ENCODE measurements at places on chromosomes 16 and 17.

DNA sequence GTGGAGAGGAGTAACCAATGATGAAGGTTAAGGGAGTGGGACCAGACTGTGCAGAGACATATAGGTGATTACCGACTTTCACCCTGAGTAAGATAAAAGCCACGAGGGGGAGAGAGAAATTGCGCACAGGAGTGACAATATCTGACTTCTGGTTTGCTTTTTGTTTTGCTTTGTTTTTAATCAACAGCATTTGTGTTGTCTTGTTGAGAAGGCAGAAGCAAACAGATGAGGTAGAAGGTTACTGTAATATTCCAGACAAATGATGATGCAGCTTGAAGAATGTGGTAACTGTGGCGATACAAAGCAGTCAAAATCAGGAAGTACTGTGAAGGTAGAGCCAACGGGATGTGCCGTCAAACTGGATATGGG is 7.5 kb downstream of the PELP1 start:
- no peak for DNase-seq

DNA sequence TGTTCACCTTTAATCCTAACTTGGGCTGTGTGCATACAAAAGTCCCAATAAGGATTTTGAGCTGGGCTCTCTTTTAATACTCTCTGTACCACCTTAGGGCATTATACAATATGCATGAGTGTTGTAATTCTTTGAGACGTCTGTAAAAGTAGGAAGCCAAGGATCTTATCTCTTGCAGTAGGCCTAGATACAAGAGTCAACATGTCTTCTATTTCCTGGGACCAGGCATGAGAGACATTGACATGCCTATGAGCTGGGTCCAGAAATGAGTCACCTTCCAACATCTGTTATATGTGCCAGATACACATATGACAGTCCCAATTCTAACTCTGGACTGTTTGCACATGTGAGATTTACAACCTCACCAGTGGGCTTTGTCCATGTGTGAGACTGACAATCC is 1911.2 kb downstream of the TP53TG3F start:
- DNase-seq: no peak

GRCh38 chr16:15714393-15715172 is 64.5 kb downstream of the NDE1 start:
- DNase-seq: no peak

DNA sequence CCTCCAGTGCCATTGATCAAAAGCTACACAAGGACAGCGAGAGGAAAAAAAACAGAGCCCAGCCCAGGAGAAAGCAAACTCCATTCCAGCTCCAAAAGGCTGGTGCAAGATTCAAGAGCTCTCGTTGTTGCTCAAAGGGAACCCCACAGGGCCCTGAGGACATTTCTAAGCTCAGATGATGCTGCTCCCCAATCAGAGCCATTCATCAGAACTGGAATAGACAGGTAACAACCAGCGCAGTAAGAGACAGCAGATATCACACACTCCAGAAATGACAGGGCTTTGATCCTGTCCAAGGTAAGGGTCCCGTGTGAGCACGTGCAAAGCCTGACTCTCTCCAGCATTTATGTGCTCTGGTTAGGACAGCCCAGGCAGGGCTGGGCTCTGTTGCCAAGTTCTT is 20.1 kb downstream of the PMP22 start:
- no peak for DNase-seq

DNA sequence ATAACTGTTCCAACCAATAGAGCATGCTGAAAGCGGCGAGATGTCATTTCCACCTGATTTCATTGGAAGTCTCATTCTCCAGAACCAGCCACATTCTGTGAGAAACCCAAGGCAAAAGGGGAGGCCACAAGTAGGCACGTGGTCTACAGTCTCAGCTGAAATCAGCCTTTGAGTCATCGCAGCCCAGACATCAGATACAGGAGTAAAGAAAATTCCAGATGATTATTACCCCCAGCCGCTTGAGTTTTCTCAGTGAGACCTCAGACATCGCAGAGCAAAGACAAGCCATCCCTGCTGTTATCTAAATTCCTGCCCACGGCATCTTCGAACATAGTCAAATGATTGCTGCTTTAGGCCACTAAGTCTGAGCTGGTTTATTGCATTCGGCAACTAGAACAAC is 23.1 kb downstream of the STAT3 start:
- peak; percentile 54 for DNase-seq

DNA sequence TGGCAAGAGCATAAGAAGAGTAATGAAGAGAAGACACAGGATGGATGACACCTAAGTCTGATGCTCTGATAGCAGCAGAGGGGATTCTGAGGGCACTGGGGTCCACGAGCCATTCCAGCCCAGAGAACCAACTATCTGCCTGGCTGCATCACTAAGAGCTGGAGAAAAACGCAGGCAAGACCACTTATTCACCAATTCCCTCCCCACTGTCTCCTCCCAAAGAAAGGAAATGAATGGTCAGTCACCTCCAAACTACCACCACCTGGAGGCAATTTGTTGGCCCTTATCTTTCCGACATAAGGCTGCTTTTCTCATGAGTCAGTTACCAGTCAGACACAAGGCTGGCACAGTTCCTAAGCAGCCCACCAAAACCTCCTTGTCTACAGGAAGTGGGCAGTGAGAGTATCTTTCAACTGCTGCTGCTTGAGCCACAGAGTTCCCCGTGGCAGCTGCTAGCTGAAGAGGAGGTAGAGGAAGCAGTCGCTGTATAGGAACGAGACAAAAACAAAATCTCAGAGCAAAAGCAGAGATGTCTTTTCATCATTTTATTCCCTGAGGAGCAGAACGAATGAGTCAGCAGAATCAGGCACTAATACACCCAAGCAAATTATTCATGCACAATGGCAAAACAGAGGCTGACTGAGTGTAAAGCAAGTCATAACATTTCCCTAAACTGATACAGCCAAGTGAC is 111.1 kb downstream of the SMG6 start:
- peak; percentile 90 for DNase-seq

- DNase-seq: no peak
Measured at GRCh38 chr17:79214459-79214858, 139.8 kb downstream of the ENGASE start.

GRCh38 chr17:50046179-50046578 is 9.7 kb upstream of the ITGA3 start:
- no peak for DNase-seq

GRCh38 chr17:4110152-4110551 is 32.7 kb downstream of the ZZEF1 start:
- no peak for DNase-seq

DNA sequence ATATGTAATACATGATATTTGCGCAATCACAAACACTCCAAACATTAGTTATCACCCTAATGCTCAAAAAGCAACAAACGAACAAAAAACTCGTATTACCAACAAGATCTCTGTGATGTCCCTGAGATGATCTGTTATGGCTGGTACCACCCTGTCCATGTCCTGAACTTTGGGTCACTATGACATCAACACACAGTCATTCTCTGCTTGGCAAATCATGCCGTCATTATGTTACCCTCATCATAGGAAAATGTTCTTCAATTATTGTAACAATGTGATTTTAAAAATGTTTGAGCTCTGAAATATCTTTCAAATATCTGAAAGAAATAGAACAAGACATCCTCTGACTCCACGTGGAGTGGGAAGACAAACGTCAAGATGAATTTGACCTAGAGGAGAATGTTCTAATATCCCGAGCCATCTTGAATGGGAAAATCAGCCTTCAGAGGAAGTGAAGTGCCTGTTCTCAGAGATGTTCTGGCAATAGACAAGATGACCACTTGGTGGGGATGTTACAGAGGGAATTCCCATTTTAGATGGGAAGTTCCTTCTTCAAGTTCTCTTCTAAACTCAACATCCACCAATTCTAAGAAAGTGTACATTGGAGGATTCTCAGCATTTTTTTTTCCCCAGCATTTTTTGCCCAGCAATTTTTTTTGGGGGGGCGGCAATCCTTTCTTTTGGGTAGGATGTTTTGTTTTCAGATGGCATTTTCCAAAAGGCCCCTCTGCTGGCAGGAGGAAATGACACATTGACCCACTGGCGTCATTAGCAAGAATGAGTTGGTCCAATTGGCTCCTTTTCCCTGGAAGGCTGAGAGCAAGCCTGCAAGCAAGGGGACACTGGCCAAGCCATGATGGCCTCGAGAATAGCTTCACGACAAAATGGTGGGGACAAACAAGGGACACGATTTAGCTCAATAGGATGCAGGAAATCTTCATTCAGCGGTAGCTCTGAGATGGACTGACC is 3.7 kb upstream of the HSD17B2 start:
- peak; percentile 74 for DNase-seq

Data from renal cortical epithelial cell (primary cell).